Pulmonary artery endothelial cell (primary cell): ENCODE measurements at places on chromosomes 7 and 10. TPM values are rescaled to one million over a fixed set of nuclear protein-coding genes. Genes with fewer than 3 reads are reported as not detected.

ETV1 gene
- total RNA-seq = 3.2 and 8.1 TPM in 2 replicates

SEMA3D gene
- 0.95 and 1.8 TPM in 2 replicates for total RNA-seq

NME8 gene
- total RNA-seq = not detected in 2 replicates

CH25H gene
- total RNA-seq = 0.40 and 2.7 TPM in 2 replicates

ARHGEF5 gene
- total RNA-seq = 0.49 and 0.66 TPM in 2 replicates

ACTL6B gene
- not detected in 2 replicates for total RNA-seq

SFXN4 gene
- total RNA-seq = 16.7 and 19.0 TPM in 2 replicates

ZPBP gene
- not detected in 2 replicates for total RNA-seq

SPAG6 gene
- not detected in 2 replicates for total RNA-seq

PSD gene
- 0.07 and 0.14 TPM in 2 replicates for total RNA-seq

ADAP1 gene
- 0.79 and 1.8 TPM in 2 replicates for total RNA-seq

XPNPEP1 gene
- total RNA-seq = 196 and 222 TPM in 2 replicates

SNCG gene
- total RNA-seq = 43.1 and 45.0 TPM in 2 replicates

NUDT1 gene
- 19.6 and 20.3 TPM in 2 replicates for total RNA-seq

TRIM74 gene
- not detected in 2 replicates for total RNA-seq

RBM20 gene
- 0.13 TPM in 1 of 2 replicates, not detected in the other for total RNA-seq

TRIM73 gene
- 0.67 and 0.73 TPM in 2 replicates for total RNA-seq

ARMC10 gene
- 44.7 and 49.0 TPM in 2 replicates for total RNA-seq

HERC4 gene
- 42.5 and 70.2 TPM in 2 replicates for total RNA-seq

STEAP4 gene
- not detected in 2 replicates for total RNA-seq

CCDC146 gene
- 0.53 and 0.86 TPM in 2 replicates for total RNA-seq

PLA2G12B gene
- not detected in 2 replicates for total RNA-seq

AMPH gene
- total RNA-seq = 0.04 and 0.07 TPM in 2 replicates

FAM25G gene
- not detected in 2 replicates for total RNA-seq

SYNPO2L gene
- total RNA-seq = not detected in 2 replicates

CD36 gene
- total RNA-seq = 0.26 and 4.6 TPM in 2 replicates

C10orf90 gene
- total RNA-seq = not detected in 2 replicates

MSMB gene
- total RNA-seq = not detected in 2 replicates

OR13A1 gene
- total RNA-seq = not detected in 2 replicates

CYP2E1 gene
- 0.13 TPM in 1 of 2 replicates, not detected in the other for total RNA-seq

UNC5B gene
- 1.3 and 8.0 TPM in 2 replicates for total RNA-seq

PGAM2 gene
- 0.14 TPM in 1 of 2 replicates, not detected in the other for total RNA-seq

GRM3 gene
- not detected in 2 replicates for total RNA-seq

CDCA7L gene
- 107 and 175 TPM in 2 replicates for total RNA-seq

TMEM196 gene
- total RNA-seq = not detected in 2 replicates

EGR2 gene
- 0.04 and 0.07 TPM in 2 replicates for total RNA-seq

ZCWPW1 gene
- total RNA-seq = 0.42 and 0.53 TPM in 2 replicates

MACROH2A2 gene
- 0.59 and 1.0 TPM in 2 replicates for total RNA-seq

COL13A1 gene
- 33.6 and 68.0 TPM in 2 replicates for total RNA-seq

BICC1 gene
- total RNA-seq = 1.7 and 3.2 TPM in 2 replicates

CTTNBP2 gene
- total RNA-seq = not detected in 2 replicates

SFRP4 gene
- 0.04 TPM in 1 of 2 replicates, not detected in the other for total RNA-seq

ITGA8 gene
- total RNA-seq = under 0.01 TPM in 1 of 2 replicates, not detected in the other

NKX2-3 gene
- 0.07 TPM in 1 of 2 replicates, not detected in the other for total RNA-seq

CUBN gene
- 1.4 and 2.0 TPM in 2 replicates for total RNA-seq

HOXA3 gene
- total RNA-seq = 0.53 and 0.66 TPM in 2 replicates

ADIRF gene
- total RNA-seq = 14.3 and 36.5 TPM in 2 replicates

STEAP2 gene
- 2.3 and 5.2 TPM in 2 replicates for total RNA-seq

SPDYE16 gene
- 0.28 TPM in 1 of 2 replicates, not detected in the other for total RNA-seq

CPVL gene
- not detected in 2 replicates for total RNA-seq

ZNF277 gene
- total RNA-seq = 32.3 and 45.1 TPM in 2 replicates

OR2A14 gene
- total RNA-seq = not detected in 2 replicates

JCAD gene
- 47.9 and 49.9 TPM in 2 replicates for total RNA-seq

NPFFR1 gene
- total RNA-seq = not detected in 2 replicates

BLNK gene
- total RNA-seq = not detected in 2 replicates

CDHR3 gene
- total RNA-seq = 1.1 and 1.4 TPM in 2 replicates
